Fibroblast of lung (primary cell): ENCODE measurements at places on chromosomes 12 and 14.
A peak's percentile ranks its signal among the peaks of the same experiment; 100 is the strongest.

- DNase-seq = peak; percentile 52
Measured at GRCh38 chr12:116466536-116466935, 92.6 kb upstream of the MAP1LC3B2 start.

DNA sequence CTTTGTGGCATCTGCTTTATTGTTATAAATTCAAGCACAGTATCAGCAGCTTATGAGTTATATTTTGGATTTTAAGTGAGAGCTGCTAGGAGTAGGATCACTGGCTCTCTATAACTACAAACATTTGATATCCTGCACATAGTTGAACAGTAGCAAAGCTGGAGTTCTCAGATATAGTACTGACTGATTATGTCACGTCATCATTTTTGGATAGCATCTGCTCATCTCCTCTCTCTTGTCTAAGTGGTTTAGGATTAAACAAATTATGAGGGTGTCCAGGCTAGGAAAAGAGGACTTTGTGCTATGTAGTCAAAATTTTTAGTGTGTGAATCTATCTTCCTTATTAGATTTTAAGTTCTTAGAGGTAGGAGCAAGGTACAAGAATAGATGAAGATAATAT is 18.4 kb downstream of the PPP4R4 start:
- no peak for DNase-seq

DNA sequence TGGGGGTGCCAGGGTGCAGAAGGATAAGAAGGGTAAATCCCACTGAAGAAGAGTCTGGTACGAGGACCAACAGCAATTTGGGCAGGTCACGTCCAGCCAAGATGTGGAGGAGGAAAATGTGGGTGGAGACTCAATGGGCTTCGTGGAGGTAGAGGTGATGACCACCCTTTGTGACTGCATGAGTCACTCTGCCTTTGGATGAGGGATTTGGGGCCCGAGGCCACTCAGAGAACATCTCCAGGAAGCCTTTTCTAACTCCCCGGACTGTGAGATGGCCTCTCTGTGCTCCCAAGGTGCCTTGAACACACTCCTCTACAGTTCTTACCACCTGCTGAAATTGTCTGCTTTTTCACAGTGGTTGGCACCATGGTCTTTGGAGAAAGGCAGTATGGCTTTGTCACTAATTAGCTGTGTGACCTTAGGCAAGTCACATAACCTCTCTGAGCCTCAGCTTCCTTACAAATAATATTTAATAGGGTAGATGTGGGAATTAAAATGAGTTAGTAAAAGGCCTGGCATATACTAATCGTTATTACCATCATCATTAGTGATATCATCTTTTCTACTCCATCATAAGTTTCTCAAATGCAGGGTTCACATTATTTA is 67.0 kb upstream of the ARHGAP5 start:
- no peak for DNase-seq

GRCh38 chr14:58752289-58752688 is 114.5 kb downstream of the DACT1 start:
- DNase-seq = peak; percentile 41
